ENCODE measurements at places on chromosomes 7 and 10.

DNA sequence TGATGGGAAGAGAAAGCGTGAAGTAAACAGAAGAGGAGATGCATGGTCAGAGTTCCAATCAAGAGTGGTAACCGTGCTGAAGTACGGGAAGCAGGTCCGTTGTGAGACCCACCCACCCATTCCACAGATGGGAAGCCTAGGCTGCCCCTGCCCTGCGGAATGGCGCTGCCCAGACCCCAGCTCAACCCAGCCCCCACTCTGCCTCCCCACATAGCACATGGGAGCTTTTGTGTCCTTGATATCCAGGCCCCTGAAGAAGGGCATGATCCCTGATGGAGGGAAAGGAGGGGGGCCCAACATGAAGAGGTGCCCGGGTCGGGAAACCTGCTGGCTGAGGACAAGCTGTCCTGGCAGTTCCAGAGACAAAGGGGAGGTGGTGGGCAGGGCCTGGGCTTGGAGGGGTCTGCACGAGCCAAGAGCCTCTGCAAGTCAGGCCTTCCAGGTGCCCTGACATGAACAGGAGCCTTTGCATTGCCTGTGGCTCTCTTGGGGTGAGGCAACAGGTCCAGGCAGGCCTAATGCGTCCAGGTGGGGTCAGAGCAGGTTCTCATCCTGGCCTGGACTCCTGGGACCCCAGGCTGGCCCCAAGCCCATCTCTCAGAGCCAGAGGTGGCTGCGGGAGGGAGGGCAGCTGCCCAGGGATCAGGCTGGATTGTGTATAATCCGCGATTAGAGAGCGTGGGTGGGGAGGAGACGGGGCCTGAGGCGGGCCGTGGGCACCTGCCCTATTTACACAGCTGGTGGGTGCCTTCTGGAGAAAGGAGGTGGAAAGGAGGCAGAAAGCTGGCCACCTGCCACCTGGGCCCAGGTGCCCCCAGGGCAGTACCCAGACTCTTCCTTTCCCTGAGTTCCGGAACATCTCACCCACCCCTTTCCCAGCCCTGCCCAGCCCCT, 23.5 kb downstream of the YKT6 start:
- no peak for DNase-seq

GRCh38 chr7:37277513-37277912, 171.2 kb downstream of the ELMO1 start:
- peak; percentile 55 for DNase-seq

DNA sequence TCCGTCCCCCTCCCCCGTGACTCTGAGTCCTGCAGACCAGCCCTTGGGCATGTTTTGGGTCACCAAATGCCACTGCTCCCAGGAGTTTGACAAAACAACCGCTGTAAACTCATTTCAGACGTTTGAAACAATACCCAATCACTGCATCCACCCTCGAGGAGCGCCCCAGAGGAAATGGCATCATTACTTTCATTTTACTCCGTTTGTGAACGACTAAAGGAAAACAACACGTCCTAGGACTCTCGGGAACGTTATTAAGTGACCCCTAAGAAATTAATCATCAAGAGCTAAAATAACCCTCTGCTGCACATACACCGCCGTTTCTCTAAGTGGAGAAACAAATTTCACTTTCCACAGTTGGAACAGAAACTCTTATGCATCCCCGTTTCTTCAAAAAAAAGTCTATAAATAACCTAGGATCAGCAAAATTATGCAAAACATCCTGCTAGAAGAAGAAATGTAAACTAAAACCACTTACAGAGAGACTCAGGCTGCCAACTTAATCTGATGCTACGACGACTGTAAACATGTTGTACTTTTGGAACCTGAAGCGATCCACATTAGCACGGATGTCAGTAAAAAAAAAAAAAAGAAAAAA, 109.9 kb upstream of the EFCAB10 start:
- DNase-seq = no peak

DNA sequence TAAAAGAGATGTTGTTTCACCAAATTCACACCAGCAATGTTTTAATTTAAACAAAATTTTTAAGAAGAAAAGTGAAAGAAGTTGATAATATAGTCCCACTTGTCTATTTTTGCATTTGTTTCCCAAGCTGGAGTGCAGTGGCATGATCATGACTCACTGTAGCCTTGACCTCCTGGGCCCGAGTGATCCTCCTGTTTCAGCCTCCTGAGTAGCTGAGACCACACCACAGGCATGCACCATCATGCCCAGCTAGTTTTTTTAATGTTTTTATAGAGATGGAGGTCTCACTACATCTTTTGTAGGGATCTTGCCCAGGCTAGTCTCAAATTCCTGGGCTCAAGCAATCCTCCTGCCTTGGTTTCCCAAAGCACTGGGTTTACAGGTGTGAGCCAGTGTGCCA, 14.1 kb upstream of the NDUFA5 start:
- DNase-seq = no peak

- DNase-seq = no peak
Observed at GRCh38 chr7:78333530-78334425, 535.2 kb downstream of the PHTF2 start.

- DNase-seq = no peak
Observed at GRCh38 chr10:67476201-67476600, 219.8 kb downstream of the CTNNA3 start.

DNA sequence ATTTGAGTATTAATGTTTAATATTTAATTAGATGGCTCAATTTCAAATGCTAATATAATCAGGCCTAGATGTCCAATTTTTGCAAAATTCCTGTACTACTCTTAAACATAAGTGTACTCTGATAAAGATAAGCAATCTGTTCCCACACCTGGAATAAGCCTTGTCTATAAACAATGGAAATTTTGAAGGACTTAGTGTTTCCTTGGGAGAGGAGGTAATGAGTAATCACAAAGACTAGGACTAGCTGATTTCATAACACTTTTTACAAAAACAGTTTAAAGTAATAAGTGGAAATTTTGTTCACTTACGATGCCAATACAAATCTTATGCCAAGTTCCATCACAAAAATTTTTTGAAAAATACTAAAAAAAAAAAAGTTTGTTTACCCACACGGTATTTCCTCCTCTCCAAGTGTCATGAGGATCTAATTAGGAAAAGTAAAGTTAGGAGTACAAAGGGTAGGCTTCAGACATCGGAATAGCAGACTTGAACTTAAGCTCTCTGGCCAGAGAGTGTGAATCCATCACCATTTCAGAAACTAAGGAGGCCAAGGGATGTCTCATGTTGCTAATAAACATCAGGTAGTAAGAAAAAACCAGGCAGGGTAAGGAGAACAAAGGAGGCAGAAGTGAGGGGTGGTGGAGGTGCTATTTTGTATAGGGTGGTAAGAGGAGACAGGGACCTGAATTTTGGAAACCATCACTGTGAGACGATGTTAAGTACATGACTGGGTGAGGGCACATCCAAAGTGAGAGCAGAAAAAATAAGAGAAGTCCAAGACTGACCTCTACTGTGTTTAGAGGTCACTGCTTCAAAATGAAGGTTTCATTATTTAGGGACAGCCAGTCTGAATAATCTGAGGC, 61.3 kb downstream of the RAPGEF5 start:
- peak; percentile 8 for DNase-seq

- peak; percentile 49 for DNase-seq
Observed at GRCh38 chr10:103542764-103543616, 49.5 kb downstream of the NEURL1 start.

DNA sequence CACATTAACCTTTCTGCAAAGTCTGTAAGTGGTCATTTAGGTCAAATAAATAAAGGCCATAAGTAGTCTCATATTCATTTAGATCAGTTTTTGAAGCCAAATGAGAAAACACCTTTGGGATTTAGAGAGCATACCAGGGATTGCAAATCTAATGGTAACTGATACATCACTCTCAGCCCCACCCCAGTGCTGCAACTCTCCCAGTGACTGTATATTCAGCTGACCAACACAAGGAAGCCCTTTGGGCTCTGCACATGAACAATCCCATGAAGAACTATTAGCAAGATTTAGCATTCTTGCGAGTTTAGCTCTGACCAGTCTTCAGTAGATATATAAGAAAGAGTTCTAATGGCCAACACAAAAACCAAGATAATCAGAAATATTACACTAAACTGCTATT, 252.3 kb downstream of the CSTF2T start:
- DNase-seq = no peak

- DNase-seq = no peak
Observed at GRCh38 chr10:47420305-47421056, 36.4 kb upstream of the ZNF488 start.
